Peyer's patch (tissue), 4 donors: ENCODE measurements at places on chromosomes 4 and X.

DNA sequence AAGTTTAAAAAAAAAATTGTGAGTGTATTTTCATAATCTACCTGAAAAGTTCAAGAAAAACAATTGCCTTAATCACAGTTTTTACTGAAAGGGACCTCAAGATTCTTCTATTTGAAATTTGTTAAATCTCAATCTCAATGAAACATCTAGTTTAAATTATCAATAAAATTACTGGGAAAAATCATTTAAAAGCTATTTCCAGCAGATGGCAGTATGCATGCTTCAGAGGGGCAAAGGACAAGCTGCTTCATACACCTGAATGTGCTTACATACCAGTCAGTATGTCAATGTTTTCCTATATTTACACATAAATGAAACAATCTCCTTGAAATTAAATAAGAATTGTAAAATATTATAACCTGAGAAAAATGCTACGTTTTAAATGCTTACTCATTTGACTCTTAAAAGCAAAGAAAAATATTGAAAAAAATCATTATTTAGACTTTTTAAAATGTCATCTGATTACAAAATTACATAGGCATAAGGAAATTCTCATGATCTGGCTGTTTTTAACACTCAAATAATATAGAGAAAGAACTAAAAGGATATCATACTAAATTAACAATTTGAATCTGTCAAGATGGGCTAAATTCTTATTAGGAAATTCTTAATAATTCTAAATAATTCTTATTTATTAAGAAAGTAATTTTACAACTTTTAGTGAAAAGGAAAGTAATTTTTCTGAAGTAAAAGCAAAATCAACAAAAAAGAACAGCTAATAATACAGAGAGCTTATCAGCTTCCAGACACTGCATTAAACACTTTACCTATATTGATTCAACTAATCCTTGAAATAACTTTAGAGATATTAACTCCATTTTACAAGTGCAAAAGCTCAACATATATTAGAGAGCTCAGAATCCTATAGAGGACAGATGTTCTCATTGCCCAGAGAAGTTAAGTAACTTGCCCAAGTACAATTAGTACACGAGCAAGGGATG is 242.1 kb downstream of the ADAMTS3 start:
- no peak for DNase-seq

GRCh38 chrX:114065577-114066223 is 518.2 kb upstream of the HTR2C start:
- DNase-seq = no peak

DNA sequence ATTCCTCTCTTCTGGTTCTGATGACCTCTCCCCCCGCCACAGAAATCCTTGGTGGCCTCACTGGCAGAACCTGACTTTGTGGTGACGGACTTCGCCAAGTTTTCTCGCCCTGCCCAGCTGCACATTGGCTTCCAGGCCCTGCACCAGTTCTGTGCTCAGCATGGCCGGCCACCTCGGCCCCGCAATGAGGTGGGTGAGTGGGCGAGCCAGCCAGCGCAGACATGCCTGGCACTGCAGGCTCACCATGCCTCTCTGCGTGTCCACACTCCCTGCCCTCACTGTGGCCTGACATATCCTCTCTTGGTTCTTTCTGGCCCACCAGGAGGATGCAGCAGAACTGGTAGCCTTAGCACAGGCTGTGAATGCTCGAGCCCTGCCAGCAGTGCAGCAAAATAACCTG is 8.7 kb downstream of the UBA1 start:
- no peak for DNase-seq

DNA sequence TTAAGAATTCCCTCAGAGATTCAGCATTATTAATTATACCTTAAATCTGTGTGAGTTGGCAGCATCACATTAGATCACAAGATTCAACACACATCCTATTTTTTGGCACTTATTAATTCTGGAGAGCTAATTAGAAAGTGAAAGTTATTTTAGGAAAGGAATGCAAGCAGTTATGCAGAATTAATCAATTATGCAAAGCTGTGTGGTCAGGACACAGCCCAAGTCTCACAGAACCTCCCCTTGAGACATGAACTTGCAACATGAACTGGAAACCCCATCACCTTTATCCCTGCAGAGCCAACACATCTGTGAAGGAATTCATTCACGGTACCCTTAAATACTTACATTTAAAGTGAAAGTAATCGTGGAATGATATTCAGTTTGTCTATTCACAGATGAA is 80.5 kb downstream of the TSPAN5 start:
- no peak for DNase-seq
